Retina (tissue), 1 donor: ENCODE measurements at places on chromosomes 13 and 19.

GRCh38 chr13:112161521-112162301 lies 94.8 kb downstream of the SOX1 start:
- peak; percentile 73 for DNase-seq

DNA sequence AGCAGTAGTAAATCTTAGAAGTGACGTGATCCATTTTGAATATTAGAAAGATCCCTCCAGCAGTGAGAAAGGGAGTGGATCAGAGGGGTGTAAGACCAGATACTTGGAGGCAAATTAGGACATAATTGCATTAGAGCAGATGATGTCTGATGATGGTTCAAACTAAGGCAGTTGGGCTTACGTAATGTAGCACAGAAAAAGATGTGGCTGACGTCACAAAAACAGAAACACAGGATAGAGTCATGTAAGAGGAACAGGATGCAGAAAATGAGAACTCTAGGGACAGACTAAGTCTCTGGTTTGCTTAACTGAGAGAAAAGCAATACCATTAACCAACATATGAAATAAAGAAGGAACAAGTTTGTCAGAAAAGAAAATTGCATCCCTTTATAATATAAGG lies 392.5 kb upstream of the DACH1 start:
- DNase-seq: no peak

DNA sequence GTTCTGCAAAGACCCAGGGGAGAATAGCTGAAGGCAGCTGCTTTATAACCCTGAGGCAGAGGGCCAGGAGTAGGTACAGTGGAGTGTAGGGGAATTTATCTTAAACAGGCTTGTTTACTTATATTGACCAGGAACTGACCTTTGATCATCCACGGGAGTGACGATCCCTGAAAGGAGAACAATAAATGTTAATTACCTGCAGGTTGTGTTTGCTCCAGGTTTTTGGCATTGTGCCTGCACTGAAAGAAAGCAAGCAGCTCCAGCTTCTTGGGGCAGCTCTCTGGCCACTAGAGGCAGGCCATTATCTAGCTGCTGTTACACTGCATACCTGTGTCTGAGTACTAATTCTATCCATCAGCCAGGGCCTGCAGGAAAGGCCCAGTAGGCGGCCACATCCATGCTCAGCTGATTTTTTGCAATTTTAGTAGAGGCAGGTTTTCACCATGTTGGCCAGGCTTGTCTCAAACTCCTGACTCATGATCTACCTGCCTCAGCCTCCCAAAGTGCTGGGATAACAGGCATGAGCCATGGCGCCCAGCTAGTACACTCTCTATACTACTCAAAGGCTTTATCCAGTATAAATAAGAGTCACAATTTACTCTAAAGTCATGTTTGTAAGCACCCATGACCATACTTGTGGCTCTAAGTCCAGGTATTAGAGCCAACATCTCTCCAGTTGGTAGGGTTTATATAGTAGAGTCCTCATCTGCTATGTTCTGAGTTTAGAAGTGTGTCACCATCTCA lies 8.5 kb upstream of the ZNF91 start:
- DNase-seq: no peak

- DNase-seq: no peak
Observed at GRCh38 chr13:100608906-100609305, 20.3 kb upstream of the GGACT start.

GRCh38 chr13:59337070-59337469 lies 826.7 kb downstream of the DIAPH3 start:
- no peak for DNase-seq

GRCh38 chr19:16064209-16064889 lies 11.9 kb upstream of the TPM4 start:
- DNase-seq: no peak

DNA sequence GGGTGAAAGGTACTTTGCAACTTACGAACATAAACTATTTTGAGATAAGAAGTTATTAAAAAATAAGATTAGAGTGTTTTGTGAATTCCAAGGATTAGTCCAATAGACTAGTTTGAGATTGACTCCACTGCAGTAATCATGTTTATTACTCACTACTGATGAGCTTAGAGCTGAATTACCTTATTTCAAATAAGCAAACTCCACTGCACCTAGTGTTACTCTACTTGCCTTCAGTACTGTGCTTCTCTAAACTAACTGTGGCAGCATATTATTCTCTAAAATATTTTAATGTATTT lies 111.7 kb downstream of the MIPEP start:
- no peak for DNase-seq

DNA sequence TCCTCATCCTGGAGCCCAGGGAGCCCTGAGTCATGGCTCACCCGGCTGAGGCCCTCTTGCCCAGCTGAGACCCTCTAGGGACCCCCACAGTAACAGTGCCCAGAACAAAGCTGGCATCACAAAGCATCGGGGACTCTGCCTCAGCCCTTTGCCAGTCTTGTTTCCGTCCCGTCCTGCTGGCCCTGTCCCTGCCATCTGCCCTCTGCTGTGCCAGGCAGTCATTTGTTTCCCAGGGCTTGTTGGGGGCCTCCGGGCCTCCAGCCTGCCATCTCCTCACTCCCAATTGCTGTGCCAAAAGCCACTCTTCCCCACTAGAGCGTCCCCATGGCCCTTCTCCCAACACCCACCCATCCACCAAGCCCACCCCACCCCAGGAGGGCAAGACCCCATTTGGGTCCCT lies 64.2 kb downstream of the SMARCA4 start:
- DNase-seq: no peak

DNA sequence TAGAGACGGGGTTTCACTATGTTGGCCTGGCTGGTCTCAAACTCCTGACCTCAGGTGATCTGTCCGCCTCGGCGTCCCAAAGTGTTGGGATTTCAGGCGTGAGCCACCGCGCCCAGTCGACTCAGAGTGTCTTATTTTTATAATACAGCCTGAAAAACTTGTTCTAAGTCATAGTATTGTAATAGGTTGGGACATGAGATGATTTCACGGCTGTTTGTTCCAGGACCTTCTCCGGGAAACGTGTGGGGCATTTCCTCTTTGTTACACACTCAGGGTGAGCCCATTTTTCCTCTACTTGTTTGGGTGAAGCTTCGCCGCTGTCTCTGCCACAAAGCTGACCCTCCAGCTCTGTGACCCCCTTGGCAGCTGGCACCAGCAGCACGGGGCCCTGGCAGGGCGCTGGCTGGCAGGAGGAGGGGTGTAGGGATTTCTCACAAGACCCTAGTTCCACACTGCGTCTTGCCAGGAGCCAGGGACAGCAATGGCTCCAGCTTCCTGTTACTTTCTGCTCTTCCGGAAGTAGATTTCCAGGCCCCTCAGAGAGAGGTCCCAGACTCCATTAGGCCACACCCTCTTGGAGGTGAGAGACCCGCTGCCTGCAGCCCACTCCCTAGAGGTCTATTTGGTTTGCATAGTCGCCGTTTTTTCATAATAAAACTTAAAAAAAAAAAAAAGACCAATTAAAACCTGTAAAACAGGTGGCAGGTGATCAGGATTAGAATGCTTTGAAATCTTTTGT lies 15.6 kb downstream of the FGF21 start:
- DNase-seq: no peak

DNA sequence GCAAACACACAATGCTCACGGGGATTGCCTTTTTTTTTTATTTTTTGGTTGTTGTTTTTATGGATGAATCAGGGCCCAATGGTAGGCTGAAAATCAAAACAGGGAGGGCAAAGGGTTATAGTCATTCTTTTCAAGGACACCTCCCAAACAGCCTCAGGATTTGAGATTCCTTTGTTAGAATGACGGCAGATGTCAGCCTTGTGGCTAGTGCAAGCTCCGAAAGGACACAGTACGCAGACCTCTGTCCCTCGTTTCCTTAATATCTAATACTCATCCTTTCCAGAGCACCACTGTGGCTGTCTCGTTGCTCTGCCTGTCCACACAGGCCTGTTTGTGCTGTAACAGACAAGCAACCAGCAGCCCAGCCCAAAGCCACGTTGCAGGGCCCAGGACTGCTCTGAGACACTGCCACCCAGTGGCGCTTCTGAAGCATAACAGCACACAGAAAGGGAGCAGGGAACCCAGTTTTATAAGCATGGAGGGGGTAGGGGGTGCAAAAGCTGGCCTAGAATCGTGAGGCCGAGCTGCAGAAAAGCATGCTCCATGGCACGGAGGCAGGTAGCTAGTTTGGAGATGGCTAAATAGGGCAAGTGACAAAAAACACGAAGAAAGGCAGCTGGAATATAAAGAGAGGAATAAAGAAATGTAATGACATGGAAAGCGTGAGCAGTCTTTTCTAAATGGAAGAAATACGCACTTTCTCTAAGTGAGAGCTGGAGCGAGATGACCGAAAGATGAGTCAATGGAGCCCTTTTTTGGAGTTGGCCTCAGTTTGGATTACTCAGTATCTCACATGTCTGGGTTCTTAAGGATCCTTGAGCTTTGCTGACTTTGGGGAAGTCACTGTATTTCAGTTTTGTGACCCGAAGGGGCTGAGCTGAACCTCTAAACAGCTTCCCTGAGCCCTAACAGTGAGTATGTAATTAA lies 40.7 kb upstream of the MEDAG start:
- peak; percentile 90 for DNase-seq
